SHP77 (cell line): ENCODE measurements at places on chromosomes 2 and 18.

GRCh38 chr2:29273685-29274611, 158.7 kb downstream of the CLIP4 start:
- no peak for DNase-seq

DNA sequence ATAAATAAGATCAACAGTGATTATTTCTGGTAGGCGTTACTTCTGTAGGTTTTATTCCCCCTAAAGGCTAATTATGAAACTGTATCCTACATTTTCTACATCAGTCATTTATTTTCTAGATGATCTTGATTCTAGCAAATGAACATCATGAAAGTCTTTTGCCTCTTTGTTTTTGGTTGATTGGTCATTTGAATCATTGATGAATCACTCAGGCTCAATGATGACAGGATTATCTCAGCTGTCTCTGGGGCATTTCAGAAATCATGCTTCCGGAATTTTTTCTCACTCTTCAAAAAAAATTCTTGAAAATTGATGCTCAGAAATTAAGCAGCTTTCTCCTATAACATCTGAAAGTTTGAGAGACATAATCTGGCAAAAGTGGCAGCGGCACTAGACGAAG, 298.9 kb upstream of the TCF4 start:
- DNase-seq = no peak

DNA sequence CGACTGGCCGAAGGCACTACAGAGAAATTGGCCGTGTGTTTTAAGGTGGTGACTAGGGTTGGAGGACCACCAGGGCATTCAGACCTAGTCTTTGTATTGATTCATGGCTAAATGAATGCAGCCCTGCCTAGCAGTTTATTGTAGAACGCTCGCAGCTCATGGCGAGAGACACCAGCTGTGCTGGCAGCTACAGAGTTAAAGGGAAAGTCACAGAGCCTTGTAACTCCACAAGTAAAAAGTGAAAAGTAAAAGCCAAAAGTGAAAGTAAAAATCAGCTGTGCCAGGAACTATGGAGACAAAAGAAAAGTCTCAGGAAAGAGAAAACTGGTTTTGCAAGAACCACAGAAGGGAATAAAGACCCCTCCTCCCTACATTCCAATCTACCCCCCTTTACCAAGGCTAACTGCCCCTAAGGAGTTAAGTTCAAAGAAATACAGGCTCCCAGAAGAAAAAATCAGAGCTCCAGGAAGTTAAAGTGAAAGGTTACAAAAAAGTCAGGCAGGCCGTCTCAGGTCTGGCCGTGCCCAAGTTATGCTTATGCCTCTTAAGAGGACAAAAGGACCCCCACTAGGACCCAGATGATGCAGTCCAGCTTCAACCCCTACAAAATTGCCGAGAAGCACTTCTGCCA, 46.4 kb upstream of the SELENOI start:
- DNase-seq = no peak

GRCh38 chr2:70778676-70779075, 10.7 kb upstream of the ADD2 start:
- DNase-seq = no peak

DNA sequence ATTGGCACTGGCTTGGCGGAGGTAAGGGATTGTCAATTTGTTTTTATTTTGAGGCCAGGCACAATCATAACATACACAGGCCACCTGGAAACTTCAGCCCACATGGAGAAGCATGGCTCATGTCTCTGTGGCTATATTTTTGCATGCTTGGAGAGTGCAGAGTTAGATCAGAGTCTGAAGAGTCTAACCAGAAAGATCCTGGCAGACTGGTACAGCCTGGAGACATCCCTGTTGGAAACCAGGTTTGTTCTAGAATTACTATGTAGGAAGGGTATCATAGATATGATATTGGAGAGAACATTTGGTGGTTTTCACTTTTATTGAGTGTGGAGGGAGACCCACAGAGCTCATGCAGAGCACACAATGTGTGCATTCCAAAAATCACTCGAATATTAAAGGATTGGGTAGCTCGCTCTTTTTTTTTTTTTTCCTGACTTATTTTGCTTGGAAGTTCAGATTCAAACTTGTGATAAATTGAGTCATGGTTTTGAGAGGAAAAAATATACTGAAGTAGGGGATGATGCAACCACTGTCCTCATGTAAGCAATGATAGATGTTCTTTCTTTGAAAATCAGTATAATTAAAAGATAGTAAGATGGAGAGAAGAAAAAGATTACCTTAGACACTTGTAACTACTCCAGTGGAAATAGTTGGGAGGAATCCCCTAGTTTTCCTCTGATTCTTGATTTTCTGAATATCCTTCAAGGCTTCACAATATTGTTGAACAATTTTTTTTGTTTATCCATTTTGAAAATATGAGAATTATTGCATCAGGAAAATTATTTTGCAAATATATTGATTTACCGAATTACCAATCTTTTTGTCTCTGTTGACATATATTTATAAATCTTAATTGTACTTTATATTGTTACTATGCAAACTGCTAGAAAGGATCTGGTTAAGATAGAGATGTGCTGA, 185.7 kb upstream of the ZEB2 start:
- no peak for DNase-seq

- DNase-seq = no peak
Measured at GRCh38 chr2:72112981-72113846, 34.4 kb downstream of the CYP26B1 start.

- DNase-seq = no peak
Measured at GRCh38 chr2:211437396-211437795, 881.0 kb downstream of the CPS1 start.

DNA sequence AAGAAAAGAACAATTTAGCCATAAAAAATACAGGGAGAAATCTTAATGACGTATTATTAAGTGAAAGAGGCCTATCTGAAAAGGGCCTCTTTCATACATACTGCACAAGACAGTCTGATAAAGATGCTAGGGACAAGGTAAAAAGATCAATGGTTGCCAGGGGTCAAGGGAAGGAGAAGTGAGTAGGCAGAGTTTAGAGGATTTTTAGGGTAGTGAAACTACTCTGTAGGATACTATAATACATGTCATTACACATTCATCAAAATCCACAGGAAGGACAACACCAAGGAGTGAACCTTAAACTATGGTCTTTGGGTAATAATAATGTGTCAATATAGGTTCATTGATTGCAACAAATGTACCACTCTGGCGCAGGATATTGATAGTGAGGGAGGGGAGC, 289.3 kb downstream of the FSIP2 start:
- no peak for DNase-seq

DNA sequence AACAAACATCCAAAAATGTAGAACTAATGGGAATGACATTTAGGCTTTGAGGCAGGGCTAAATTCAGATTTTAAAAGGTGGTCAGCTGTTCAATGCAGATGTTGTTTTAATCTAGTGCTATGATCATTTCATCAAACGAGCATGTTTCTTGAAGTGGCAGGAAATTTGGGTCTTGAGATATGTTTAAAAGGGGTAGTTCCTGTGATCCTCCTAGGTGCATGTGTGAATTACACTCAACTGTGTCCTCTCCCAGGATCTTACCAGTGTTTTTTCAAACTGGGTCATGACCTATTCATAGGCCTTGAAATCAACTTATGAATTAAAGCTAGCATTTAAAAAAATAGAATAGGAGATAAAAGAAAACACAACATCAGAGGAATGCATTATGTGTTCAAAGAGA, 57.4 kb upstream of the ACMSD start:
- DNase-seq = no peak

- no peak for DNase-seq
Measured at GRCh38 chr2:47719099-47719498, 63.8 kb upstream of the MSH6 start.

DNA sequence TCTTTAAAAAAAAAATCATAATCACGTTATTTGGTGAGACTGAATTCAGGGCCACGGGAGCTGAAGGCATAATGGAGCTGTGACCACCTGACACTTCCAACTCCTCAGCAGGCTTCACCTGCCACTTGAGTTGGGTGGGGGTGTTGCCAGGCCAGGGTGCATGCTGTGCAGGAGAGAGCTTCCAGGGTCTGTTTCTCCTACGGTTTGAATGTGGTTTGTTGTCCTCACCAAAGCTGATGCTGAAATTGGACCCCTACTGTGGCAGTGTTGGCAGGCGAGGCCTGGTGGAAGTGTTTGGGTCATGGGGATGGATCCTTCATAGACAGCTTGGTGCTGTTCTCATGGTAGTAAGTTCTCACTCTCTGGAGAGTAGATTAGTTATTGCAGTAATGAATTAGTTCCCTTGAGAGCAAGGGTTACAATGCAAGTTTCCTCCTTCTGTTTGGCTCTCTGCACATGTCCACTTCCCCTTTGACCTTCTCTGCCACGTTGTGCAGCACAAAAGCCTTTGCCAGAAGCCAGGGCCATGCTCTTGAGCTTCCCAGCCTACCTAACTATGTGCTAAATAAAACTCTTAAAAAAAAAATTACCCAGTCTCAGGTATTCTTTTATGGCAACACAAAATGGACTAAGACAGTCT, 38.3 kb upstream of the ANKRD44 start:
- DNase-seq = no peak

DNA sequence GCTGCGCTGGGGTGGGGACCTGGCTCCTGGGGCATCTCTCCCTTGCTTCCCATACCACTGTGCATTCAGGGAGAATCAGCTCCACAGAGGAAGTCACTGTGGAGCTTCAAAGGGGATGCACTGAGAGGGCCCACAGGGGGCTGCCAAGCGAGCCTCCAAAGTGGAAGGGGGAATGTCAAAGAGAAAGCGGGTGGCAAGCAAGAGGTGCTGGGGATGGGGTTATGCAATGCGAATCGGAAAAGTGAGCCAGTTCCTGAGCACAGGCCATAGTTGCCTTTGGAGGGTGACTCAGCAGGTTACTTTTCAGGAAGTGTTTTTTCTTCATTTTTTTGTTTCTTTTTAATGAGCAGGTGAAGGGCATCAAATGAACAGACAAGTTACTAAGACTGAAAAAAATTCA, 17.6 kb downstream of the PMAIP1 start:
- peak; percentile 19 for DNase-seq

- no peak for DNase-seq
Measured at GRCh38 chr18:29644276-29644675, 1398.3 kb downstream of the DSC3 start.

DNA sequence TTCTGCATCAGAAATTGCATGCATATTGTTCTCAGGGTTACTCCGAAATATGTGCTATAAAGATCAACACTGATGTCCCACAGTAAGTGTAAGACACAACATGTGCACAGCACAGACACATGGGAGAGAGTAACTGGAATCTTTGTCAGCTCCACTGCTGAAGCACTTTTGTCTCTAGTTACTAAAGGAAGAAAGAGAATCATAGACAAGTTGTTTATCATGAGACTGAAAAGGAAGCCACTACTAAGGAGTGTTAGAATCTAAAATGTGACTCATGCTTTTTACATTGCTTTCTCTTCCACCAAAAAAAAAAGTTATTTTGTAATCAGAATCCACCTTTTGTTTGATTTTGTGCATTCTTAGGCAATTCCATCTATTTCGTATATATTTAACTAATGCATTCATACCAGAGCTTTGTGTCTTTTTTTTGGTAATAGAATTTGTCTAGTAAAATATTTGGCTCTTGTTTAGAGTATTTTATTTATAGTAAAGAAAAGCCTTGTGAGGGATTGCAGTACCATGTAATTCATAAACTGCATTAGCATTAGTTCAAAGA, 502.4 kb downstream of the FBXO15 start:
- DNase-seq = no peak

- DNase-seq = no peak
Measured at GRCh38 chr2:157152362-157152761, 105.1 kb upstream of the GALNT5 start.
